8988T (cell line): ENCODE measurements at places on chromosomes 2 and 18.

DNA sequence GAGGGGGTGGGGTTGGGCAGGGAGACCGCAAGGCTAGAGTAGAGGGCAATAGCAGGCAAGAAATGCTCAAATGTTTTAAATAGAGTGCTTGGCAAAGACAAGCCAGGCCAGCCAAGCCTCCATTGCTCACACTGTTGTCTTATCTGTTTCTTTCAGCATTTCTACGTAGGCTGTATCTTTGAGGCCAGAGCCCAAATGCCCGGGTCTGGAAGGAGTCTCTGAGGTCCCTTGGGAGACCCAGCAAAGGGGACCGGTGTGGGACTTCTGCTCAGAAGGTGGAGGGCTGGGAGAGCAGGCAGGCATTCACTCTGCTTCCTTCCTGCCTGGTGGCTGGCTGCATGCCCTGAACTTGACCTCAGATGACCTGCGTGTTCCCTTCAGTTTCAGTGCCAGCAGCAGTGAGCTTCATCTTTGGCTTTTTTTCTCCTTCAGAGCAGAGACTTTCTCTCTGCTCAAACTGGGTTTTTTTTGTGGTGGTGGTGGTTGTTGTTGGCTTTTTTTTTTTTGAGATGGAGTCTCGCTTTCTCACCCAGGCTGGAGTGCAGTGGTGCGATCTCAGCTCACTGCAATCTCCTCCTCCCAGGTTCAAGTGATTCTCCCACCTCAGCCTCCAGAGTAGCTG, 13.7 kb upstream of the TET3 start:
- no peak for DNase-seq

GRCh38 chr2:172287605-172288315, 139.6 kb upstream of the ITGA6 start:
- no peak for DNase-seq

- DNase-seq = no peak
Observed at GRCh38 chr2:188068093-188068492, 223.6 kb upstream of the GULP1 start.

DNA sequence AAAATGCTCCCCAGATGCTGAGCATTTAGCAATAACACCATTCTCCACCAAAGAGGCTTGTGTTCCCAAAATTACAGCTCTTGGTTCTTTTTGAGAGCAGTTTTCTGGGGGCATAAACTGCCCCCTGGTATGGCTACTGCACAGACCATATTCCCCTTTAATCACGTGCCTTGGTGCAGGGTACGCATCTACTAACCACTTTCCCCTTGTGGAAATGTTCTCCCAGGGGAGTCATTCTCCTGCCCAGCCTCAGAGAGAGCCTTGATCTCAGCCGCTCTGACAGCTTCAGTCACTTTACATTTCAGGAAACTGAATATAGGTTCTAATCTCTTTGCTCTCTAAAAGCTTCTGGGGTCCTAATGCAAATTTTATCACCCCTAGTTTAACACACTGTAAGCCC, 44.7 kb upstream of the EML6 start:
- no peak for DNase-seq

- DNase-seq = no peak
Observed at GRCh38 chr2:216855605-216856004, 4.3 kb downstream of the TNP1 start.

DNA sequence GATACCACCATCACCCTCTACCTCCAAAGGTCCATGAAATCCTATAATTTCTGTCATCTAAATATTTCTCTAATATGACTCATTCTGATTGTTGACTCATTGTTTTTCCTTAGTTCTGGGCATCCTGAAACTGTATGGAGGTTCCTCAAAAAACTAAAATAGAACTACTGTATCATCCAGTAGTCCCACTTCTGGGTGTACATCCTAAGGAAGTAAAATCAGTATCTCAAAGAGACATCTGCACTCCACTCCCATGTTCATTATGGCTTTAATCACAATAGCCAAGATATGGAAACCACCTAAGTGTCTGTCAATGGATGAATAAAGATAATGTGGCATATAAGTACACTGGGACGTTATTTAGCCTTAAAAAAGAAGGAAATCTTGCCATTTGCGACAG, 125.8 kb upstream of the MYO3B start:
- no peak for DNase-seq

DNA sequence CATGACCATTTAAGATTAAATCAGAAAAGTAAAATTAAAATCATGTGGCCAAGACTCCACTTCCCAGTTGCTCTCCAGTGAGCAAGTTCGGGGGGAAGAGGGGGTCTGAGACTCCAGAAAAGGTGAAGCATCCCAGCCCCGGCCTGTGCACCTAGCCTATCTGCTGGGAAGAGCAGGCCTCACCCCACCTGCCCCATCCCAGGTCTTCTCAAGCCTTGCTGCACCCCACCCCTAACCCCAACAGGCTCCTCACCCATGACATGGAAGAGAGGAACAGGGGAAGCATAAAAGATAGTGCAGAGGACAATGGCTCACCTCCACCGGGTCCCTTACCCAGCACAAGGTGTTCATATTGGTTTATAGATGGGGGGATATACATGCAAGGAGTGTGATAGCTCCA, 14.6 kb downstream of the CIB4 start:
- DNase-seq = no peak

DNA sequence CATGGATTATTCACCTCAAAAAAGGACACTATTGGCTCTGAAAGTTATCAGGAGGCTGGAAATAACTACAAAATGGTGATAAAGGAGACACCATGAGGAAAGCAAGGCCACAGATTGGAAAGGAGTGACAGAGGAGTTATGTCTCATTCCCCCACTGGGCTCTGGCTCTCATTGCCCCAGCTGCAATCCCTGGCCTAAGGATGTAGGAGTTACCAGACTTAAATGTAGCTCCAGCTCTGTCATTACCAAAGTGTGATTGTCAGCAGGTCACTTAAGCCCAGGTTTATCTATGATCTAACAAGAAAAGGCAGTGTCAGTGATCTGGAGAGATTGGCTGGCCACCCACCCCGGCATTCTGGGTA, 1228.2 kb upstream of the DDX18 start:
- no peak for DNase-seq

DNA sequence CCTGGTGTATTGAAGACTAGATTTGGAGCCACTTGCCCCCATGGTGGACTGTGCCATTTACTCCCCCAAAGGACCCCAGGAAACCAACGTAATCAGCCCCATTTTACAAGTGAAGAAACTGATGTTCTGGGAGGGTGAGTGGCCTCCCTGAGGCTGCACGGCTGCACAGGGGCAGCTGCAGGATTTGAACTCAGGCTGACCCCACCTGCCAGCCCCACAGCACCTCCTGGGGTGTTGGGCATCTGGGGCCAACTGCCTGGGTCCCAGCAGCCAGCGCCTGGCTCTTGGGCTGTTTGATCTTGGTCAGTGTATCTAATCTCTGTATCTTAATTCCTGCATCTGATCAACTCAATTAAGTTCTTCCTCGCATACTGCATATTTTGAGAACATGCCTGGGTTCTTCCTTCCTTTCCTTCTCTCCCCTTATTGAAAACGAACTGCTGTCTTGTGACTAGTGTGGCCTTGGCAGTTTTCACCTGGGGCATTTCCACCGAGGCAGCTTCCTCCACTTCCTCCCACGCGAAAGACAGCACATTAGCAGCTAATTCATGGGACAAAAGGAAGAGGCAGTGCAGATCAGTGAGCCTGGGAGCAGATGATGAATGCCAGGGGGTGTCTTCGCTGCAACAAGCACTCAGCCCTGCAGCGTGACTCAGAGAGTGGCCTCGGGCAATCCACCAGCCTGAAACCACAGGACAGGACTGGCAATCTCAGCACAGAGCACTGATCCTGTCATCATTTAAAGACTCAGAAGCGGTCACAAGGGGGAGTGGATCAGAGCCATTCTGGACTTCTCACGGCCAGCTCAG, 184.1 kb upstream of the RAB12 start:
- DNase-seq = no peak

DNA sequence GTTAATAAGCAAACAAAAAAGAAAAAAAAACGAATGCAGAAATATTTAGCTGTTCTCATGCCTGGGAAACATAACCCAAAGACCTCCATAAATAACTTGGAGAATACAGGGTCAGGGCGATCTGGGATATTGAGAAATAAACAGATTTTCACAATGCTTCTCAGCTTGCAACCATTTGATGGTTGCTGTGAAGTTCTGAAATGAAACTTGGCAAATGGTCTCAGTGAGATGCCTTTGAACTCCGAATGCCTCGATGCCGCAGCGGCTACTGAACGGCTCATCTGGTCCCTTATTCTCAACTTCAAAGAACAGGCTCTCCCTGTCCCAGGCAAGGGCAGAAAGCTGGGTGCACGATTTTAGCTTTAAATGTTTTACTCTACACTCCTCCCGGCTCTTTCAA, 78.1 kb downstream of the ZNF516 start:
- no peak for DNase-seq

DNA sequence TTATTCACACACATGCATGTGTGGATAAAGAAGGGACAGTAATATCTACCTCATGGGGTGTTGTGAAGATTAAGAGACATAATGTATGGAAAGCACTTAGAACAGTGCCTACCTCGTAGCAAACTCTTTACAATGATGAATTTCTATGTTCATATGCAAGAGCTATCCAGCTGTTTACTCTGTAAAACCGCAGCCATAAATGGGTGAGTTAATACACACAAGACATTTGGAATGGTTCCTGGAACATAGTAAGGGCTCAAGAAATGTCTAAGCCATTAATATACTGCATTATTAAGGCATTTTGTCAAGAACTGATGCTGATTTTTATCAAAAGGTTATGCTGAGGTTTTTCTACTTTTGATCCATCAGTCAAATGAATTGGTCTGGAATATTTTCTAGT, 1076.2 kb downstream of the TSN start:
- no peak for DNase-seq

GRCh38 chr2:72515696-72516095, 310.1 kb downstream of the EXOC6B start:
- no peak for DNase-seq

- DNase-seq = no peak
Observed at GRCh38 chr2:3661149-3661660, 3.2 kb downstream of the ALLC start.

- DNase-seq = no peak
Observed at GRCh38 chr18:63299837-63300745, 19.5 kb downstream of the BCL2 start.

GRCh38 chr18:40075616-40076015, 1879.4 kb upstream of the PIK3C3 start:
- no peak for DNase-seq

DNA sequence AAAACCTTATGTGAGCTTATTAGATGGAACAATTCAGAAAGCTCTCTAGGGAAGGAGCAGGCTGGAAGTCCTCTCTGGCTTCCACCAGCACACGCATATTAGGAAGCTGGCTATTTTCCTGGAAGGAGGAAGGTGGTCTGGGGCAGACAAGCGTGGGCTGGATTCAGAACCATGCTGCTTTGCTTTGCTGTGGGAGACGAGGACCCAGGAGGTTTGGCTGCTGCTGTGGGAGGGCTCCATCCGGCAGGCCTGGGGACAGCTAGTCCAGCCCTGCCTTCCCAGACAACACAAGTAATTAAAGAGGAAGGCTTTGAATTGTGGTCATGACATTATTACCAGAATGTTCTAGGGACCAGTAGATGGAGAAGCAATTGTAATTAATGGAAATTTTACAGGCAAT, 238.8 kb upstream of the MYT1L start:
- DNase-seq = no peak
